Articular chondrocyte of knee joint (primary cell): ENCODE measurements at places on chromosomes 1 and 21. TPM values are rescaled to one million over a fixed set of nuclear protein-coding genes. Genes with fewer than 3 reads are reported as not detected.

Gene GBP5
- total RNA-seq: 0.11 TPM in 1 of 2 replicates, not detected in the other

Gene RSBN1
- 16.3 and 19.2 TPM in 2 replicates for total RNA-seq

Gene TGFB2
- total RNA-seq: 31.8 and 49.2 TPM in 2 replicates

Gene GJA9
- 0.13 and 0.22 TPM in 2 replicates for total RNA-seq

Gene CLCA1
- total RNA-seq: not detected in 2 replicates

Gene TIE1
- total RNA-seq: 1.3 and 1.6 TPM in 2 replicates
